Stimulated activated CD8-positive, alpha-beta memory T cell treated with anti-CD3 and anti-CD28 coated beads, Interleukin-7, amount 100 ng/mL, for 4 hours (primary cell): ENCODE measurements at places on chromosomes 16 and 17.

- no peak for DNase-seq
These were observed 51.7 kb downstream of the NXN start for GRCh38 chr17:927611-928461.

DNA sequence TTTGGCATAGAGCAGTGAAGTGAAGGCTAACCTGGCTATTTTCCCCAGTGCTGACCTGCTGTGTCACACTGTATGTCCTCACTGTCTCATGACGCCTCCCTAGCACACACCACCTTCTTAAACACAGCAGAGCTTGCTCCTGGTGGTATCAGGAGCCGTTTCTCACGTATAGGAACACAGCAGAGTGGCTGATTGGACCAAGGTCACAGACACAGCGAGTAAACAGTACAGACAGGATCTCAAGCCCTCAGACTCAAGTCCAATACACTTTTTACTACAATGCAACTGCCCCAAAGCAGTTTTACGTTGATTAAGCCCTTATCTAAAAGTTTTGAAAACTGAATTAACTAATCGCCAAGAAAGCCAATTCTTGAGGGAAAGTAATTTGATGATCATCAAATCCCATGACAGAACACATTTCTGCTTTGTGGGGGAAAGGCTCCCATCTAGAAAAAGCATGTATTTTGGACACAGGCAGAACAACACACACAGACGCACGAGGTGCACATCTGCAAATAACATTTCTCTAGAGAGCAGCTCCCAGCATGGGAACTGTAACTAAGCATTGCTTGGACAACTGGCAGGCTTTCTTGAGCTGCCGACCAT lies 15.2 kb downstream of the ARHGAP17 start:
- DNase-seq = no peak

DNA sequence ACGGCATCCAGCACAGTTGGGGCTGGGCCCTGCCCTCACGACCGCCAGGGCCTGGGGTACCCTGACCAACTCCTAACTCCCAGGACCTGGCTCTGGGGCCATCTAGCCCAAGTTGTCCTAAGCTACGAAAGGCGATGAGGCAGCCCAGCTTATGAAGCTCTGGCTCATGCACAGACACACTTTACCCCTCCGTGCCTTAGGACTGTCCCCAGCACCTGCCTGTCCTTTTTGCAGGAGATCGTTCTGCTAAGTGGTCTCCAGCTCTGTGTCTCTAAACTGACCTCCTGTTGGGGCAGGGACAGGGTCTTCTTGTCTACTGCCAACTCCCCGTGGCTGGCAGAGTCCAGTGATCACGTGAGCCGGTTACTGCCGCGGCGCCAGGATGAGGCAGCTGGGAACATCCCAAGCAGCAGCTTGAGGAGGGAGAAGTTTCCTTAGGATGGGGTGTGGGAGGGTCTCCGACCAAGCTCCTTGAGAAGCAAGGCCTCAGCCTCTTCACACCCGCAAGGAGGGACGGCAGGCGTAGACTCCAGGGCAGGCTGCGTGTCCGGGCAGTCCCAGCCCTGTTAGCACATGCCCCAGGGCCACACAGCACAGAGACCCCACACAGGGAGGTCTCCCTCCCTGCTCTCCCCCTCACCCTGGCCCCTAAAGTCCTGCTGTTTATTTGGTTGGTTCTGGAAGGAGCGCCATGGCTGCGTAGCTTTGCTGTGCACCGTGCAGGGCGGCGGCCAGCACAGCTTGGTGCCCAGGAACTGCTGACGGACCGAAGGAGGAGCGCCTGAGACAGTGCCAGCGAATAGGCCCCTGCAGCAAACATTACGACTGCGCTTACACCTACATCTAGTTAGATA lies 16.4 kb upstream of the METRNL start:
- no peak for DNase-seq

DNA sequence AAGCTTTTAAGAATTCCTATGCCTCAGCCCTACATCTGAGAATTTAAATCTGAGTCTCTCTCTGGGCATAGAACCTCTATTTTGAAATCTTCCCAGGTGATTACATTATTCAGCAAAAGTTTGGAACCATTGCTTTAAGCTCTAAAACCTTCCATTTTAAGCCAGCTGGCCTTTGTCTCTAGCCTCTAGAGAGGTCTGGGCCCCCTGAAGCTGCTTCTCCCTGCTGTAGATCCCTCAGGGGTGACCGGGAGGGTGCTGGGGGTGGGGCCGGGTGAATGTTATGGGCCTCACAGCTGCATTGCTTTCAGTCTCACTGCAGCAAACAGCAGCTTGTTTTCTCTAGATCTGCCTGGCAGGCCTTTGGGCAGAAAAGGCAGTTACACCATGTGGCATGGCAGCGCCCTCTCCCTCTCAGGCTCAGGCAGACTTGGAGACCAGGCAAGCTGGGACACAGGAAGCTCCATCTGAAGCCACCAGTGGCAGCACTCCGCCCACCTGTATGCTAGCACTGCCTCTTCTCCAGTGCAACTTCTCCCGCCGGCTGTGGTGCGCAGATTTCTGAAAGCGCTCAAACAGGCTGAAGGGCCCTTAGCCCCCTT lies 66.3 kb downstream of the MPRIP start:
- DNase-seq = no peak

DNA sequence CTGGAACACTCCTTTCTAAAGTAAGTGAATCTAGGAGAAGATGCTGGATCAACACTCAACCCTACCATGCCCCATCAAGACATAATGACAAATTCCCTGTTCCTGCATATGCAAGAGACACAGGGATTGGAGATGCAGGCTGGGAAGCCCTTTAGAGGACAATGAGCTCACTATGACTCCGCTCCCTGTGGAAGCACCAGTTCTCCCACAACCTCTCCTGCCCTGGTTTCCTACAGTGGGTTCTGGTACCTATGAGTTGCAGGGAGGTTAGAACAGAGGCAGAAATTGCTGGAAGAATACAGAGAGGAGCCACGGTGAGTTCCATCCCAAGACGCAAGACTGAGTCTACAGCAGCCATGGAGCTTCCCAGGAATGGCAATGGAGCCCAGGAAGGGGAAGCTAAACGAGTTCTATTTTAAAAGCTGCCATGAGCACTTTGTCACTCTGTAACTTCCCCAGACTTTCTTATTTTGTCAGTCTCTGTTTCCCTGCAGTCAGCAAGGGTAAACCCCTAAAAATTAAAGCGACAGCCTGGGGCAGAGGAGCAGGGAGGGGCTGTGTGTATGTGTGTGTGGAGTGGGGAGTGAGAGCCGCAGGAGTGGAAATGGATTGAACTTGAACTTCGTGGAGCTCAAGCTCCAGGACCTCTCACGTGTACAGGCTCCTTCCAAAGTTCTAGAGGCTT lies 42.3 kb upstream of the PIK3R6 start:
- DNase-seq = no peak
